ENCODE measurements at places on chromosomes 7 and 10.
A peak's percentile ranks its signal among the peaks of the same experiment; 100 is the strongest.

GRCh38 chr7:74462707-74463100 lies 9.0 kb downstream of the GTF2IRD1 start:
- no peak overlapping the region for H3K4me3 ChIP-seq
- no peak for DNase-seq
- no peaks in the 10 kb centered on the region for H3K36me3 ChIP-seq

DNA sequence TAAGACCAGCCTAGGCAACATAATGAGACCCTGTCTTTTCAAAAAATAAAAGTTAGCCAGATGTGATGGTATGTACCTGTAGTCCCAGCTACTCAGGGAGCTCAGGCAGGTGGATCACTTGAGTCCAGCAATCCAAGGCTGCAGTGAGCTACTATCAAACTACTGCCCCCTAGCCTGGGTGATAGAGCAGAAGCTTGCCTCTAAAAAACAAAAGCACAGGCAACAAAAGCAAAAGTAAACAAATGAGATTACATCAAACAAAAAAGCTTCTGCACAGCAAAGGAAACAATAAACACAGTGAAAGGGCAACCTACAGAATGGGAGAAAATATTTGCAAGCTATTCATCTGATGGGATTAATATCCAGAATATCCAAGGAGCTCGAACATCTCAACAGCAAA lies 65.4 kb downstream of the FANK1 start:
- no peak for DNase-seq
- H3K4me1 ChIP-seq = no peaks in the 10 kb centered on the region
- H3K27ac ChIP-seq = no peak overlapping the region
- H3K4me3 ChIP-seq = no peak overlapping the region

- H3K4me1 ChIP-seq = peaks cover 75% of the 10 kb centered on the region
- H3K4me3 ChIP-seq = peak overlapping the region; percentile 33
- H3K27ac ChIP-seq = peak overlapping the region; percentile 77
- H3K27me3 ChIP-seq = peaks cover 2% of the 10 kb centered on the region
Measured at GRCh38 chr10:103833731-103834365, 21.5 kb downstream of the SH3PXD2A start.

GRCh38 chr10:53453196-53453595 lies 680.6 kb upstream of the MBL2 start:
- no peak overlapping the region for H3K4me3 ChIP-seq
- no peaks in the 10 kb centered on the region for H3K4me1 ChIP-seq
- no peak for DNase-seq
- H3K27me3 ChIP-seq = no peaks in the 10 kb centered on the region
- no peaks in the 10 kb centered on the region for H3K36me3 ChIP-seq
- no peak overlapping the region for H3K27ac ChIP-seq

GRCh38 chr10:83612746-83613145 lies 526.6 kb upstream of the GHITM start:
- DNase-seq = no peak
- peaks cover 9% of the 10 kb centered on the region for H3K4me1 ChIP-seq
- no peak overlapping the region for H3K27ac ChIP-seq
- no peaks in the 10 kb centered on the region for H3K27me3 ChIP-seq
- H3K36me3 ChIP-seq = no peaks in the 10 kb centered on the region

- no peak for DNase-seq
- H3K36me3 ChIP-seq = no peaks in the 10 kb centered on the region
- H3K27ac ChIP-seq = no peak overlapping the region
- no peak overlapping the region for H3K4me3 ChIP-seq
- no peaks in the 10 kb centered on the region for H3K4me1 ChIP-seq
- peaks cover 6% of the 10 kb centered on the region for H3K27me3 ChIP-seq
Measured at GRCh38 chr7:159296093-159296681, 151.5 kb upstream of the VIPR2 start.

- peaks cover 17% of the 10 kb centered on the region for H3K4me1 ChIP-seq
- no peaks in the 10 kb centered on the region for H3K36me3 ChIP-seq
- peak overlapping the region; percentile 98 for H3K27ac ChIP-seq
- H3K27me3 ChIP-seq = peaks cover 6% of the 10 kb centered on the region
- peak overlapping the region; percentile 83 for H3K4me3 ChIP-seq
- DNase-seq = peak; percentile 98
Measured at GRCh38 chr7:76166404-76167255, 35.1 kb upstream of the SRRM3 start.

- DNase-seq = no peak
- H3K27ac ChIP-seq = no peak overlapping the region
- H3K36me3 ChIP-seq = no peaks in the 10 kb centered on the region
- H3K4me3 ChIP-seq = no peak overlapping the region
Measured at GRCh38 chr7:8783229-8783628, 349.8 kb downstream of the NXPH1 start.

DNA sequence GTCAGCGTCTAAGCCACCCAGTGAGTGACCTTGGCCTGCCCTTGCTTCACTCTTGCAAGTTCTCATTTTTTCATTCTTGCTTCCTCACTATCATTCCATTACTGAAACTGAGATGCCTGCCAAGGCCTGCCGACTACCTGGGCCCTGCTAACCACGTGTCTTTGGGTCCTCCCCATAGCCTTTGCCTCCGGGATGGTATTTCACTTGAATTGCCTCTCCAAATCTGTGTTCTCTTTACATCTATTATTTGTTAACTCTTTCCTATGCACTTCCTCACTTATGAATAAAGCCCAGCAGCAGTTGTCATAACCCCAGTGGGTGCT lies 234.6 kb downstream of the SNX10 start:
- peak overlapping the region; percentile 52 for H3K4me3 ChIP-seq
- H3K27ac ChIP-seq = peak overlapping the region; percentile 37
- peaks cover 16% of the 10 kb centered on the region for H3K36me3 ChIP-seq
- DNase-seq = no peak
- no peaks in the 10 kb centered on the region for H3K27me3 ChIP-seq
- peaks cover 59% of the 10 kb centered on the region for H3K4me1 ChIP-seq

- peaks cover 19% of the 10 kb centered on the region for H3K36me3 ChIP-seq
- peaks cover 74% of the 10 kb centered on the region for H3K4me1 ChIP-seq
- peaks cover 21% of the 10 kb centered on the region for H3K27me3 ChIP-seq
- peak; percentile 37 for DNase-seq
- H3K27ac ChIP-seq = no peak overlapping the region
Measured at GRCh38 chr10:97140902-97141745, 44.6 kb downstream of the SLIT1 start.

GRCh38 chr10:60299961-60300883 lies 89.5 kb downstream of the ANK3 start:
- DNase-seq = no peak
- no peak overlapping the region for H3K4me3 ChIP-seq
- no peaks in the 10 kb centered on the region for H3K36me3 ChIP-seq
- H3K27ac ChIP-seq = no peak overlapping the region
- peaks cover 5% of the 10 kb centered on the region for H3K4me1 ChIP-seq
- no peaks in the 10 kb centered on the region for H3K27me3 ChIP-seq

GRCh38 chr7:19101909-19102308 lies 15.5 kb downstream of the TWIST1 start:
- no peak overlapping the region for H3K4me3 ChIP-seq
- H3K4me1 ChIP-seq = peaks cover 15% of the 10 kb centered on the region
- DNase-seq = no peak
- H3K27ac ChIP-seq = no peak overlapping the region

DNA sequence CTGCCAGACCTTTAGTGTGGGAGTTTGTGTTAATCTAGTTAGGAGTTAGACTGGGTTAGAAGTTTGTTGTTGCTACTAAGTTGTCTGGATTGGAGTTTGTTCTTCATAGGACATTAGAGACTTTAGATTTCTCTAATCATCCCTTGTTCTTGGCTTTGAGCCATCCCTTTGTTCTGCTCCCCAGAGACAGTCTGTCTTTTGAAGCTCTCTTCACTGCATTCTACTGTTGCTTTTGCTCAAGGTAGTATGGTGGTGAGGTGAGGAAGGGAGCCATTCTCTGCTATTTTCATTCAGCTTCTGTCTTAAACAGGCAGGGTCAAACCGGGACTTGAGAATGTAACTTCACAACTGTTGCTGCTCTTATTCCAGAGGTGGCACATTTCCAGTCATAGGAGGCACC lies 10.4 kb upstream of the TARP start:
- H3K27me3 ChIP-seq = peaks cover 5% of the 10 kb centered on the region
- H3K36me3 ChIP-seq = no peaks in the 10 kb centered on the region
- no peak overlapping the region for H3K4me3 ChIP-seq
- H3K4me1 ChIP-seq = peaks cover 42% of the 10 kb centered on the region
- H3K27ac ChIP-seq = peak overlapping the region; percentile 47
- DNase-seq = no peak

DNA sequence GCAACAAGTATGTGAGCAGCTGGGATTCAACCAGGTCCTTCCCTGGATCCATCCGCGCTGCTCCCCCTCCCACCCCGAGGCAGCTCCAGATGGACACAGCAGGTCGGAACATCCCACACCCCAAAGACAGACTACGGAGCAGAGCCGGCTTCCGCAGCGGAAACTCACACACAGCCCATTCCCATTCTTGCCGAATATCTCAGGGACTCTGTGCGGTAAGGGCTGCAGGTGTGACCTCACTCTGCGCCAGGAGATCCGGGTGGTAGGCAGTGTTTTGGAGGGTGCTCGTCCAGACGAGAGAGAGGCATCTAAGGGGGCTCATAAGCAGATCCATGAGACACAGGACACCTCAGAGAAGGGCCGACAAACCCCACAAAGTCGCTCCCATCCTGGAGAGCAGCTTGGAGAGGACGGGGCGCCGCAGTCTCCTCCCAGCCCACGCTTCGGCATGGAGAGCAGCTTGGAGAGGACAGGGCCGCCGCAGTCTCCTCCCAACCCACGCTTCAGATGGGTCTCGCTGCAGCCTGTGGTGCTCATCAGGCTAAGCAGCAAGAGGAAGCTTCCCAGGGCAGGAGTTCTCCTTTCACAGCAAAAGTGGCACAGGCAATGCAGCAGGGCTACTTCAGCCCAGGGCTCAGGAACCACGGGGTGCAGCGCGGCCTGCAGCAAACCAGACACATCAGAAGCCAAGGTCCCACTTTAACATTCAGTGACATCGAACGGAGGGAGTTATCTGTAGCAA lies 179.9 kb downstream of the DIP2C start:
- H3K27ac ChIP-seq = peak overlapping the region; percentile 42
- no peak for DNase-seq
- H3K36me3 ChIP-seq = peaks cover 29% of the 10 kb centered on the region
- H3K27me3 ChIP-seq = peaks cover 6% of the 10 kb centered on the region
- peaks cover 76% of the 10 kb centered on the region for H3K4me1 ChIP-seq

DNA sequence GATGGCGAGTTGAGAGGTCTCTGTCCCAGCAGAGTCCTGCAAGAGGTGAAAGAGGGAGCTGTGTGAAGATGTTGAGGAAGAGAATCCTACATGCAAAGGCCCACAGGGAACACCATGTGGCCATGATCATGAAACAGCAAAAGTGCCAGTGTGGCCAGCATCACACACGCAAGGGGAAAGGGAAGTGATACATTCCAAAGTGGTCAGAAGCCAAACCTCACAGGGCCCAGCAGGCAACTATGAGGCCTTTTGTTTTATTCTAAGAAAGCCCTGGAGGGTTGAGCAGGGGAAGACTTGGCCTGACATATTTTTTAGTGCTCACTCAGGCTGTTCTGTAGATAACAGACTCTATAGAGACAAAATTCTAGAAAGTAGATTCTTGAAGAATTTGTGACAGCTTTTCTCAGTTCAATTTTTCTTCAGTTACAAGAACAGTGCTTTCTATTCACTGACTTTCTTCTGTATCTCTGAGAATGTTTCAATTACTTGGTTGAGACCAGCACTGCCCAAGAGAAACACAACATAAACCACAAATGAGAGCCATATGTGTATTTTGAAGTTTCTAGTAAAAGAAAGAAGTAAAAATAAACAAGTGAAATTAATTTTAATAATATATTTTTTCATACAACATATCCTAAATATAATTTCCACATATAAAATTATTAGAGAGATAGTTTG lies 82.3 kb downstream of the HTR7 start:
- no peaks in the 10 kb centered on the region for H3K4me1 ChIP-seq
- H3K27me3 ChIP-seq = no peaks in the 10 kb centered on the region
- no peak overlapping the region for H3K4me3 ChIP-seq

DNA sequence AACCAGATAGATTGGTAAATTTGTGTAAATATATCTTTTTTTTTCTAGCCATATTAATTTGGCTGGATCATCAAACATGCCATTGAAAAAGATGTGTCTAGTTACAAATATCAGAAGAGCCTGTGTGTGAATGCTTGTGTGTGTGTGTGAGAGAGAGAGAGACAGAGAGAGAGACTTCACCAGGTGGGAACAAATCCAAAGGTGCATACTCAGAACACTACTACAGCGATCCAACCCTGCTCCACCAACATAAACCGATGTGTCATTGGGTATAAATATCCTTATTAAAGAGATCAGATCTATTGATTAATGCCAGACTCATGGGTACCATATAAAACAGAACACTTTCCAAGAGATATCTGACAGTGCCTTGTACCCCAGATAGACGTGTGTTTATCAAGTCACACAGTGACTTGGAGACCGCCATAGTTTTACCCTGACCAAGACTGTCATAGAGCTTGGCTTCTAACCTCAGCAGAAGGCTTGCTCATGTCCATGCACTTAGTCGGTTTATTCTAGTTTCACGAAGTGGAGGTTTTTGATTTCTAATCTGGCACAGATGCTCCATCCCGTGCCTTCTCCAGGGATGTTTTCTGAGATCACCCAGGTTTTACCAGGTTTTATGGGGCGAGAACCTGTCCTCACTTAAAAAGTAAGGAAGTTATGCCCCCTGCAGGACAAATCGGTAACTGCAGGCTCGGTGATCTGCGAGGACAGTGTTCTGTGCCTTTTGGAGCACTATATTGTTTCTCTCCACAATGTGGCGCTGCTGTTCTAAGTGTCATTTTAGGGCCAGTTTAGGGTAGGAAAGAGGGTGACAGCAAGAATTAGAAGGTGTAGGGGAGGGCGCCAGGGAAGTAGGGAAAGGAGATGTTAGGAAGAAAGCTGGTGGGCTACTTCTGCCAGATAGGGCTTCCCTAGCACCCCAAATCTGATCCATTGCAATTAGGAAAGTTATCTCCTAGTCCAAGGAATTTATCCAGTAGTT lies 29.3 kb upstream of the WNT8B start:
- no peak overlapping the region for H3K27ac ChIP-seq
- peaks cover 5% of the 10 kb centered on the region for H3K4me1 ChIP-seq
- peak; percentile 98 for DNase-seq
- no peak overlapping the region for H3K4me3 ChIP-seq

DNA sequence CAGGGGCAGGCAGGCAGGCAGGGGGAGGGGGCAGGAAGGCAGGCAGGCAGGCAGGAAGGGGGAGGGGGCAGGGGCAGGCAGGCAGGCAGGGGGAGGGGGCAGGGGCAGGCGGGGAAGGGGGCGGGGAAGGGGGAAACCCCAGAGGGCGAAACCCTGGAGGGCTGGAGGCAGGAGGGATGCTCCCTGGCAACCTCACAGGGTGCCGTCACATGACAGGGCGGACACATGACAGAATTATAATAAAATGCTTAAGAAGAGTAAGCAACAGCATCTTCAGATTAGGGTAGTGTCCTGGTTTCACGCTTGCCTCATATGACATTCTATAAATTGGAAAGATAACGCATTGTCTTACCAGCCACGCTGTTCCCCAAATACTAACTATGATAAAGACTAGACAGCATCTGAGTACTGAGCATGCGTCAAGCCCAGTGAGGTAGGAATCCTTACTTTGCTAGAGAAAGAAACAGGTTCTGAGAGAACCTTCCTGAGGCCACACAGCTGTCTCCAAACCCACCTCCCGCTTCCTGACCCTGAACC lies 131.6 kb downstream of the DIP2C start:
- DNase-seq = no peak
- H3K27ac ChIP-seq = no peak overlapping the region
- H3K4me3 ChIP-seq = no peak overlapping the region
- peaks cover 77% of the 10 kb centered on the region for H3K4me1 ChIP-seq
- H3K27me3 ChIP-seq = peaks cover 3% of the 10 kb centered on the region

Data from nephron progenitor cell (in vitro differentiated cells).